Mesangial cell (primary cell): ENCODE measurements at places on chromosomes 2 and 18. TPM values are rescaled to one million over a fixed set of nuclear protein-coding genes. Genes with fewer than 3 reads are reported as not detected.

The PIKFYVE gene
- 9.3 and 17.5 TPM in 2 replicates for total RNA-seq

The ITGA4 gene
- 28.0 and 37.3 TPM in 2 replicates for total RNA-seq

The TIGD1 gene
- total RNA-seq = 1.4 and 2.3 TPM in 2 replicates

The GYPC gene
- total RNA-seq = 156 and 164 TPM in 2 replicates

The TBR1 gene
- not detected in 2 replicates for total RNA-seq

The EMILIN2 gene
- 14.2 and 34.1 TPM in 2 replicates for total RNA-seq

The BCL11A gene
- total RNA-seq = 3.6 and 5.6 TPM in 2 replicates

The GTF3C2 gene
- total RNA-seq = 44.4 and 49.5 TPM in 2 replicates

The PDE11A gene
- 0.51 and 0.81 TPM in 2 replicates for total RNA-seq

The SPC25 gene
- total RNA-seq = 0.51 and 12.7 TPM in 2 replicates

The XDH gene
- 0.51 and 0.81 TPM in 2 replicates for total RNA-seq

The FEV gene
- not detected in 2 replicates for total RNA-seq

The CHST9 gene
- 0.81 and 2.0 TPM in 2 replicates for total RNA-seq

The KCNJ3 gene
- 0.13 and 0.16 TPM in 2 replicates for total RNA-seq

The LONRF2 gene
- 0.49 and 1.9 TPM in 2 replicates for total RNA-seq

The GNLY gene
- total RNA-seq = not detected in 2 replicates

The CD207 gene
- not detected in 2 replicates for total RNA-seq

The GAD1 gene
- total RNA-seq = not detected in 2 replicates

The STEAP3 gene
- 46.6 and 53.1 TPM in 2 replicates for total RNA-seq

The TMSB10 gene
- 4,704 and 6,956 TPM in 2 replicates for total RNA-seq

The CRYGD gene
- not detected in 2 replicates for total RNA-seq

The IL36G gene
- not detected in 2 replicates for total RNA-seq

The MYO5B gene
- 12.2 and 24.6 TPM in 2 replicates for total RNA-seq

The SMPD4 gene
- 61.1 and 109 TPM in 2 replicates for total RNA-seq

The NYAP2 gene
- not detected in 2 replicates for total RNA-seq

The LRRC30 gene
- not detected in 2 replicates for total RNA-seq

The TXNDC2 gene
- 0.13 TPM in 1 of 2 replicates, not detected in the other for total RNA-seq
